Activated CD4-positive, CD25-positive, alpha-beta regulatory T cell treated with anti-CD3 and anti-CD28 coated beads, Interleukin-2, amount 50 U/mL, for 72 hours (primary cell): ENCODE measurements at places on chromosomes 1 and 21.
A peak's percentile ranks its signal among the peaks of the same experiment; 100 is the strongest.

DNA sequence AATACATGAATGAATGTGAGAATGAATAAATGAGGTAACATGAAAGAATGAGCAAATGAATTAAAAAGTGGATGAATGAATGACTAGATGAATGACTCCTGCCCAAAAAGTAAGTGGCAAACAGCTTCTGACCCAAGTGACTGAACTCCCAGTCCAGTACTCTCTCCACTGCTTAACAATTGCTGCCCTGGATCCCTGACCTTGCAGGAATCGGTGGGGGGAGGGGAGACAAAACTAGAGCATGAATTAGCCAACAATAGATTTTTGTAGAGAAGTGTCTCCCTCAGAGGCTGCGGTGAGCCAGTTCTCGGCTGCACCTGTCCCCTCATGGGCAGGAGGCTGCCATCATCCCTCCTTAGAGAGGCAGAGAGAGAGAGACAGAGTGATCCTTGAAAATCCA is 5.9 kb upstream of the GRIK3 start:
- DNase-seq: no peak

GRCh38 chr21:32584472-32584871 is 851 bp downstream of the TCP10L start:
- DNase-seq: no peak

GRCh38 chr1:77281491-77282186 is at the start of gene AK5:
TSS of gene AK5 (plus strand) at chr1:77282019. CDS start at chr1:77282314, 295 bp downstream.
- peak; percentile 54 for DNase-seq

DNA sequence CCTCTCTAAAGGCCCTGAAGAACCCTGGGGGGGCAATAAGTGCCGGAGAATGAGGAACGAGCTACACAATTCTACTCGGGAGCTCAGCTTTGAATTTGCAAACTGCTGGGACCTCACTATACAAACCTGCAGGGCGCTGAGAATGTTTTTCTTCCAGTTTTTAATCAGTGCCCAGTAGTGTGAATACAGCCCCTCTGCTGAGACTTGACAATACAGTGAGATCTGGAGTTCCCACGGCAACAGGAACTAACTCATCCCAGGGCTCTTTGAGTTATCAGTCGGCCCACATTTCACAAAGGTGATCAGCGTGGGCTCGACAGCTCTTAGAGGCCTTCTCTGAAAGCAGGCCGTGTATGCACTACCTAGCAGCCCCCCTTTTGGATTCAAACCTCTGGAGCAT is 41.7 kb downstream of the TMEM53 start:
- DNase-seq: no peak

DNA sequence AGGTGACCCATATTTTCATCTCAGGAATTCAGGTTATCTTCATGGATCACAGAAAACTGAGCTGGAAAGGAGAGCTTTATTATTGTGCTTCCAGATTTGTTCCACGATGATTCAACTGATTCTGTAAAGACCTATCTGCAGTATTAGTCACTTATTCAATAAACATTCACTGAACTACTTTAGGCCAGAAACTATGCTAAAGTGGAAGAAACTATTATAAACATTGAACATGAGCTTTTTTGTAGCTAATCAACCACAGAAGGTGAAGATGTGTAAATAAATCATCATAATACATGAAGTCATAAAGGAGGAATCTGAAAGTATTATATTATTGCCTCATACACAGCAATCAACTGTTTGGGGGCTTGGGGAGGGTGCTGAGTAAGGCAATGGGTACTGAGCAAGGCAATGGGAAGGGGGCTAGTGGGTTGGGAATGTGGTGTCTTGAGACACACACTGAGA is 30.6 kb upstream of the EXO1 start:
- DNase-seq: no peak

- DNase-seq: peak; percentile 67
Measured at GRCh38 chr1:2556277-2556677, at the start of gene TNFRSF14. TSS of gene TNFRSF14 (plus strand) at chr1:2556371. CDS start at chr1:2556665, 294 bp downstream.

DNA sequence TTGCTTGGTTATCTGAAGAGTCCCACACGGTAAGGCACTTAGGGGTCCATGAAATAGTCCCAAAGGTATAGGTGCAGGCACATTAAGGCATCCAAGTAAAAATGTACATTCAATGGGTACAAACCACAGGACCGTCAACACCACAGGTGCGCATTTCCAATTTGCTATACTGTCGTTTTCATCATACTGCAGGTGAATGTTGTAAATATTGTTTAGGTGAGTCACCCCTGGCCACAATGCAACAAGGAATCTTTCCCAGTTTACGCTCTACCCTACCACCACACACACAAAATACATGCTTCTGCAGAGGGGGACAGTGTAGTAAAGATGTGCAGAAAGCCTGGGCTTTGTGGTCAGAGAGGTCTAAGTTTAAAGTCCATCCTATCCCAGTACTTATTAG is 13.7 kb downstream of the CADM3 start:
- no peak for DNase-seq

GRCh38 chr1:221272940-221273339 is 393.7 kb downstream of the HLX start:
- DNase-seq: no peak

DNA sequence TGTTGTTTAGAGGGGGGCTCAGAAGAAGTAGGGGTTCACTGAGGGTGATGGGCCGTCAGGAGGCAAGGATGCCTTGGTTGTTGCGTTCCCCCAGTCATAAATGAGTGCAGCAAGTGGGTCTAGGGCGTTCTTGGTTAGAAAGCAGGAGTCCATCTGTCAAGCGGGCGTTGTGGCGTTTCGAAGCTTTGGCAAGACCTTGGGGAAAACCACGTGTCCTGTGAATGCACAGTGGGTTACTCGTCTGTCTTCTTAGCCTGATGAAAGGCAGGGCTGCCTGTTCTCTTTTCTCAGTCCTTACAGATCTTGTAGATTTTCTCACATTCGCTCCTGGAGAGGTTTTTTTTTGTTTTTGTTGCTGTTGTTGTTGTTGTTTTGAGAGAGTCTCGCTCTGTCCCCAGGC is 6.3 kb upstream of the ZNF496 start:
- DNase-seq: no peak

DNA sequence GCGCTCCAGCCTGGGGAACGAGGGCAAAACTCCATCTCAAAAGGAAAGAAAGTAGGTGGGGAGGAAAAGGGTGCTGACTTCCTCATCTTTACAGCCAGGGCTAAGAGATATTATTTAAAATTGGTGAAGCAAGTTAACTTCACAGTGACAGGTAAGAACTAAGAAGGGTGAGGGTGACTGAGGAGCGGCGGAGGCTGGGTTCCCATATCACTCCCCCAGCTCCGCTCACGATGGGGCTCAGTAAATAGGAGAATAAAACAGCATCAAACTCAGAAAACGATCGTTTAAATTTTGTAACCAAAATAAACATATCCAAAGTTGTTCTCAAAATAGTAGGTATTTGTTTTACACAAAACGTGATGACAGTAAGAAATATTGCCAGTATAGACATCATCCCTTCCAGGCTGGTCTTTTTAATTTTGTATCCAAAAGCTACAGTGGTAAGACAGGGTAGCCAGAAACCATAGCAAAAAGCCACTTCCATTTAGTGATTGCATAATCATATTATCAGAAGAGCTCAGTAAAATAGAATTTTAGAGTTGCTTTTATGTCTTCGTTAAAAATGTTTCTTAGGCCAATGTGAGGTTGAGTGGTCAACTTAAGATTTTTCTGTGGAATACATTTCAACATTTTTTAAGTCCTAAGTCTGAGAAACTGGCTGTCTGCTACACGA is 26.2 kb upstream of the ADARB1 start:
- no peak for DNase-seq

DNA sequence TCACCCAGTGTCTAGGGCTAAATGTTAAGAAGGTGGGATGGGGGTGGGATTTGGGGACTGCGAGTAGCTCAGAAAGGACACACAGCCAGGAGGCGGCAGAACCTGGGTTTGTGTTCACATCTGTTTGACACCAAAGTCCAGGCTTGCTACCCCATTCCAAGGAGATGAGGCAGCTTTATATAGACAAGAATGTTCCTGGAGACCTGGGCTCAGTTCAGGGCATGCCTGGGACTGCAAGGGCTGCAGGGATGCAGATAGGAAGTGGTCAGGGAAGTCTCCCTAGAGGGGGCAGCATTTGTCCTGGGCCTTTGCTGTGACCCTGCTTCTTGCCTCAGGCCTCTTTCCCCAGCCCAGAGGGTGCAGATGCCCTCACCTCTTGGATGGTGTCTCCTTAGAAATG is 16.3 kb downstream of the PADI3 start:
- DNase-seq: no peak

GRCh38 chr1:236354330-236355147 is 39.5 kb upstream of the EDARADD start:
- no peak for DNase-seq

GRCh38 chr21:25176637-25177412 is 430.5 kb downstream of the MRPL39 start:
- no peak for DNase-seq

DNA sequence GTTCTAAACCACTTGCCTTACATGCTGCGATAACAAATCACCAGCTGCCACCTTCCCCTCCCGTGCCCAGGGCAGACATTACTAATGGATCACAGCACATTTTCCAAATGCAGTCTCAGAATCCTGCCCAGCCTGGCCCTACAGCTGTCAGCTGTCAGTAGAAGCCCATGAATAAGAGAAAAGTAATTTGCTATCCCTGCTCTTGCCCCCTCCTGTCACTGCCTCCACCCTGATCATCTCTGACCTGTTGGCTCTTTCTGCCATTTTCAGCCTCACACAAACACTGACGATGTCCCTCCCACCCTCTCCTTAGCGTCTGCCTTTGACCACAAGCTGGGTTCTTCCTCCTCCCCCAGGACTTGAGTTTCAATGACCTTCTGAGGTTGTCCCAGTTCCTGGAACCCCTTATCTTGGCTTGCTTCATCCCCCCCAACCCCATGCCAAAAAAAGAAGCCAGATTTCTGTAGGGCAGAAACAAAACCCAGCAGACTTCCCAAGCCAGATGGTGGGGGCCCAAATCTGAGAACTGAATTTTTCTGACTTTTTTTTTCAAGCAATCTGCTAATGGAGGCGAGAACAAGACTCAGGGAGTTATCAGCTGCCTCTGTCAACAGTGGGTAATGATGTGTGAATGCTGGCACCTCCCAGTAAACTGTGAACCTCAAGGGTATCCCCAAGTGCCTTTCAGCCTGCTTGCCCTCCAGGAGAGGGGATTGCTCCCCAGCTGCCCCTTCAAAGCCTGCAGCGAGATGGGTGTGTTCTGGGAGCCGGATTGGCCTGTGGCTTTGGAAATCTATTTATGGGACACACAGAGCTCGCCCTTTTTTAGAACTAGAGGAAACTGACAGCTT is 216.5 kb upstream of the VAMP3 start:
- no peak for DNase-seq

GRCh38 chr1:81899214-81899821 is 98.6 kb downstream of the ADGRL2 start:
- DNase-seq: no peak

DNA sequence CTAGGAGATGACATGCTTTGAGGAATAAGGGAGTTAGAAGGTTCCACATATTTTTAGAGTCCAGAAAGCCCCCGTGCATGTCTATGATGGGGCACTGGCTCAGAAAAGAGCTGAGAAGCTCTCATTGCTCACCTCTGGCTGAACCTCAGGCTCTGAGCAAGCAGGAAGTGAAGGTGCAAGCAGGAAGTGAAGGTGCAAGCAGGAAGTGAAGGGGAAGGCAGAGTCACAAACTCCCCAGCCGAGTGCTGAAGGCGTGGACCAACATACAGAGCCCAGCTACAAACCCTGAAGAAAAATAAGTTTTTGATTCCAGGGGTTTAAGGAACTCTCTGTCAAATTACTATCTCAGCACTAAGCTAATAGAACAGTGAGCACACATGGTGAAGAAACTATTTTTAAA is 7.0 kb downstream of the KRTAP10-8 start:
- peak; percentile 50 for DNase-seq

DNA sequence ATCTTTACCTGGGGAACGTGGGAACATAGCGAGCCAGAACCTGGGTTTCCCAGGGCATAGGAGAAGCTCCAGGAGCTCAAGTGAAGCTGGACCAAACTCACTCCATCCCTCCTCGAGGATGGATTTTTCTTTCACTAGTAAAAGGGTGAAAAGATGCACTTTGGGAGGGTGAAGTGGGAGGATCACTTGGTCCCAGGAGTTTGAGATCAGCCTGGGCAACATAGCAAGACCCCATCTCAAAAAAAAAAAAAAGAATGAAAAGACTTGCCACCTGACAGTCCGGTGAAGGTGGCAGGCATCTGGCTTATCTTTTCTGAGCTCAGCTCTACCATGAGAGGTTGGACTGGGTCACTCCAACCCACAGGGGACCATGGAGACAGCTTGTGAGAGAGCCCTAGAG is 42.3 kb downstream of the CHAF1B start:
- DNase-seq: no peak

DNA sequence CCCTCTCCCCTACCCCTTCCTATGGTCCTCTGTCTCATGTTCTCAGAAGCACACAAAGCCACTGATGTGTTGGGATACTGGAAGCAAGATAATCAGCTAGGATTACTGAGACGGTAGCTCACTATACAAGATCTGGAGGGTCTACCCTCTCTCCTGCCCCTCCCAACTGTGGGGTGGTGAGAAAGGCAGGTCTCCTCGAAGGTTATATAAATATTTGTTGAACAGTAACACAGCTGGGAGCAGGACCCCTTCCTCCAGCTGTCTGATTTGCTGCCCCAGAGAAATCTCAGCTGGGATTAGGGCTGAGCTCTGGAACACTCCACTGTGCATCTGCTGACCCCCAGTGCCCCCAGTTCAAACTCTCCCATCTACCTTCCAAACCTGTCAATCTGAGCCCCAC is 94.2 kb upstream of the IPO9 start:
- no peak for DNase-seq

DNA sequence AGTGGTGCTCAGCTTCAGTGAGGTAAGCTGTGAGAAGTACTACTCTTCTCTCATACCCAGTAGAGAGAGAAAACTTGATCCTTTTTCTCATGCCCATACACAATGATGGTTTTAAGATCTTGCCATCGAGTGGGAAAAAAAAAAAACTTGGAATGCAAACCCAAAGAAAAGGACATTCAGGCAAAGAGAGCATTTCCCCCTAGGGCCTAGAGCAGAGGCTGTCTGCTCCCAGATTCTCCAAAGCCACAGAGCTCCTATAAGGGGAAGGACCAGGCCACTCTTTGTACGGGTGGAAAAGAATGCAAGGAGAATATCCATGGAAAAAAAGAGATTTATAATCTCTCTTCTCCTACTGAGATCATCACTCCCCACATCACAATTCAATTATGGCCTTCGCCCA is 34.9 kb downstream of the MROH9 start:
- DNase-seq: no peak

DNA sequence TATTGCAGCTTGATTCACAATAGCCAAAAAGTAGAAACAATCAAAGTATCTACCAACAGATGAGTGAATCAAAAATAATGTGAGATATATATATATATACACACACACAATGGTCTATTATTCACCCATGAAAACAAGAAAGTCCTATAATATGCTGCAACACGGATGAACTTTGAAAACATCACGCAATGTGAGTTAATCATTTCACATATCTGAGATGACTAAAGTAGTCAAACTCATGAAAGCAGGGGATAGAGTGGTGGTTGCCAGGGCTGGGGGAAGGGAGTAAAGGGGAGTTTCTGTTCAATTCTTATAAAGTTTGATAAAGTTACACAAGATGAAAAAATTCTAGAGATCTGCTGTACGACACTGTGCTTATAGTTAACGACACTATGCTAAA is 1234.8 kb downstream of the MRPL39 start:
- DNase-seq: no peak

GRCh38 chr1:169610858-169611257 is 19.1 kb downstream of the SELP start:
- no peak for DNase-seq

GRCh38 chr1:235022981-235023710 is 105.5 kb downstream of the TOMM20 start:
- no peak for DNase-seq
